Pericardium fibroblast (primary cell): ENCODE measurements at places on chromosomes 4 and X. TPM values are rescaled to one million over a fixed set of nuclear protein-coding genes. Genes with fewer than 3 reads are reported as not detected.

The FOXP3 gene
- not detected in 2 replicates for total RNA-seq

The PLP1 gene
- total RNA-seq: 2.5 and 5.8 TPM in 2 replicates

The PDZD4 gene
- total RNA-seq: 1.0 and 5.1 TPM in 2 replicates

The USP26 gene
- not detected in 2 replicates for total RNA-seq

The AFP gene
- total RNA-seq: 0.26 and 0.58 TPM in 2 replicates

The SETD7 gene
- 35.0 and 36.9 TPM in 2 replicates for total RNA-seq

The TMEM156 gene
- 0.35 TPM in 1 of 2 replicates, not detected in the other for total RNA-seq

The SLITRK4 gene
- 11.2 and 13.2 TPM in 2 replicates for total RNA-seq

The NUP54 gene
- 29.2 and 30.0 TPM in 2 replicates for total RNA-seq

The GPM6B gene
- total RNA-seq: 28.6 and 28.8 TPM in 2 replicates

The FOXR2 gene
- not detected in 2 replicates for total RNA-seq

The VSIG4 gene
- not detected in 2 replicates for total RNA-seq

The SPANXN3 gene
- not detected in 2 replicates for total RNA-seq

The OPRPN gene
- total RNA-seq: not detected in 2 replicates

The FATE1 gene
- not detected in 2 replicates for total RNA-seq

The RASL11B gene
- total RNA-seq: 0.93 and 6.4 TPM in 2 replicates

The EDA gene
- 3.1 and 4.1 TPM in 2 replicates for total RNA-seq

The RNF175 gene
- not detected in 2 replicates for total RNA-seq

The PARM1 gene
- total RNA-seq: 0.77 and 7.7 TPM in 2 replicates

The FAT4 gene
- 18.3 and 31.8 TPM in 2 replicates for total RNA-seq

The PPP4R3C gene
- not detected in 2 replicates for total RNA-seq

The CDS1 gene
- under 0.01 TPM in 1 of 2 replicates, not detected in the other for total RNA-seq

The SOX3 gene
- total RNA-seq: not detected in 2 replicates

The EFNB1 gene
- total RNA-seq: 60.7 and 74.6 TPM in 2 replicates

The F8A2 gene
- not detected in 2 replicates for total RNA-seq

The FSTL5 gene
- not detected in 2 replicates for total RNA-seq

The TLR8 gene
- total RNA-seq: not detected in 2 replicates

The TLR3 gene
- 3.6 and 7.5 TPM in 2 replicates for total RNA-seq

The CC2D2A gene
- total RNA-seq: 17.2 and 26.9 TPM in 2 replicates

The HELT gene
- total RNA-seq: not detected in 2 replicates

The MAGEC2 gene
- total RNA-seq: not detected in 2 replicates

The UGT2A1 gene
- not detected in 2 replicates for total RNA-seq
